ENCODE measurements at places on chromosomes 3 and 15.

DNA sequence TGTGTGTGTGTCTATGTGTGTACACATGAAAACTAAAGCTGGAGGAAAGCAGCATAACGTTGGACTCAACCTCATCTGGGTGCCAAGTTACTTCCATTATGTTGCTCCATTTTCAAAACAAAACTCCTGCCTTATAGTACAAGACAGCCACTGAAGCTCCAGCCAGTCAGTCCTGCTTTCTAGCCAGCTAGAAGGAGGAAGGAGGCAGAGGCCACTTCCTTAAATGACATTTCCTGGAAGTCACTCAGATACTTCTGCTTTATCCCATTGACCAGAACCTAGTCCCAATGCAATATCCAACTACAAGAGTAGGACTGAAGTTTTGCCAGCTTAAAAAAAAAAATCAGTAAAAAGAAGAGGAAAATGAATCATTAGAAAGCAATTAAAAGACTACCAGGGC, 31.7 kb downstream of the CADPS start:
- DNase-seq = peak; percentile 19

DNA sequence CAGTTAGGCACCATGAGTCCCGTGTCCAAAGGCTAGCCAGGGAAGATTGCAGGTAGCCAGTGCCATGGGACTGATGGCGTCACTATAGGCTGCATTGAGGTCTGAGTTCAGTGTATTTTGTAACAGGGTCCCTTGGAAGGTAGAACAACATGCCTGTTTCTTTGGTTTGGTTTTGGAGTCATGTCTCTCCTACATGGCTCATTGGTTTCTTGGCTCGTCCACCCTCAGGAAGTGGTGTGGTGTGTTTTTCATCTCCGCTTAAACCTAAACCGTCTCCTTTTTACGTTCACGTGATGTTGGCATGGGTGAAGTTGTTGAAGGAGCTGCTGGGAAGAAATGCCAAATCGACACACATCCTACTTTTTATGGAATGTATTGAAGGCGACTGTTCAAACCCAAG, 71.6 kb downstream of the FLNB start:
- no peak for DNase-seq

DNA sequence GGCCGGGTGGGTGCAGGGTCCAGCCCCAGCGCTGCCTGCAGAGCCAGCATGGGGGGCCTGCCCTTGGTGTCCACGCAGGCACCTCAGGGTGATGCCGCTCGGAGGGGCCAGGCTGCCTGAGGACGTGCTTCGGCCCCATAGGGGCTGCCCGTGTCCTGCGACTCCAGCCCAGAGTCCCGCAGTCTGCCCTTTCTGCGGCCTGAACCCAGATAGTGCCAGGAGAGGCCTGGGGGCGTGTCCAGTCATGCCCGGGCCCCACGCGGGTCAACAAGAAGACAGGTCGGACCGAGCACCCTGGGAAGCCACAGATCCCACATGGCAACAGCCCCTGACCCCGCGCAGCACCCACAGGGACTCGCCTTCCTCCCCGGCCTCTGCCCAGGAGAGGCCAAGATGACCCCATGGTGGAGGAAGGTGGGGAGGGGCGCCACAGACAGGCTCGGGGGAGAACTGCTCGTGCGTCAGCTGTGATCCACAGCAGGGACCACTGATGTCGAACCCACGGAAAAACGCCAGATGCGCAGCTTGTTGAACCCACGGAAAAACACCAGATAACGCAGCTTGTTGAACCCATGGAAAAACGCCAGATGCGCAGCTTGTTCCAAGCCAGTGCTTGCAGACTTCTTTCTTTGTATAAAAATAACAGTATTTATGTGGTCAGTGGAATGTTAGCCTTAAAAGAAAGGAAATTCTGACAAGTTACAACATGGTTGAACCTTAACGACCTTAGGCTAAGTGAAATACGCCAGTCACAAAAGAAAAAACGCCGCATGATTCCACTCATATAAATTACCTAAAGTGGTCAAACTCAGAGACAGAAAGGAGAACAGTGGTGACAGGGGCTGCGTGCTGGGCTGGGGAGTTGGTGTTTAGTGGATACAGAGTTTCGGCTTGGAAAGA, 28.5 kb downstream of the CYFIP1 start:
- DNase-seq = no peak

DNA sequence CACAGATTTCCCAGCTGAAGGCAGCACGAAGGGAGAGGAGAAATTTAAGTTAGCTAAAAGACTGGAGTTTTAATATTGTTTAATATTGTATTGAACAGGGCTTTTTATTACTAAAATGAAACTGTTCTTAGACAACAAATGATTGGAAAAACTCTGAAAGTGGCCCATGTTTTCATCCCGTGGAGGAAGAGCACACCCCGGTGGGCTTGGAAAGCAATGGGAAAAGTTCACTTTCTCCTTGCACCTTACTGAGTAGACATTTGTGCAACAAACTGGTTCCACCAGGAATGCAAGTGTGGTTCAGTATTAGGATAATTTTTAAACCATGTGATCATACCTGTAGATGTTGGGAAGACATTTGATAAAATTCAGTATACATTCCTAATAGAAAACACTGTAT, 8.2 kb upstream of the ESYT3 start:
- peak; percentile 46 for DNase-seq

GRCh38 chr15:65796610-65797078, 4.6 kb upstream of the DENND4A start:
- peak; percentile 74 for DNase-seq

DNA sequence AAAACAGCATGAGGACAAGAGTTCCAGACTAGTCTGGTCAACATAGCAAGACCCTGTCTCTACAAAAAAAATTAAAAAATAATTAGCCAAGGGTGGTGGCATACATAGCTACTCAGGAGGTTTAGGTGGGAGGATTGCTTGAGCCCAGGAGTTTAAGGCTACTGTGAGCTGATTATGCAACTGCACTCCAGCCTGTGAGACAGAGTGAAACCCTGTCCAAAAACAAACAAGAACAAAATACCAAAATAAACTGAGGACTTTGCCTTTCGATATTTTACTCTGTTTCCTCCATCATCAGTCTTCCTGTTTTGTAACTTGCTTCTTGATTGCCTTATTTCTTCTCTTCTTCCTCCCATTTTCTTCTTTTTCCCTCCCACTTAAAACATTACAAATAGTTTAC, 504.4 kb downstream of the ROBO1 start:
- no peak for DNase-seq

- DNase-seq = no peak
Measured at GRCh38 chr15:69288011-69288410, 10.7 kb upstream of the PAQR5 start.

GRCh38 chr3:46406443-46406787, 451 bp downstream of the CCR5AS start:
- peak; percentile 51 for DNase-seq

GRCh38 chr3:103786296-103786695, 1351.5 kb downstream of the ZPLD1 start:
- DNase-seq = peak; percentile 46

Measured in OCI-M1 (cell line).